Esophagus muscularis mucosa (tissue), 4 donors: ENCODE measurements at places on chromosomes 5 and 9. TPM values are rescaled to one million over a fixed set of nuclear protein-coding genes. Genes with fewer than 3 reads are reported as not detected.

GRCh38 chr9:72592502-72593403 lies 71.3 kb downstream of the TMC1 start:
- H3K27me3 ChIP-seq = no peaks in the 10 kb centered on the region
- no peak for DNase-seq
- H3K36me3 ChIP-seq = no peaks in the 10 kb centered on the region
- peaks cover 19% of the 10 kb centered on the region for H3K4me1 ChIP-seq
- no peak overlapping the region for H3K4me3 ChIP-seq

DNA sequence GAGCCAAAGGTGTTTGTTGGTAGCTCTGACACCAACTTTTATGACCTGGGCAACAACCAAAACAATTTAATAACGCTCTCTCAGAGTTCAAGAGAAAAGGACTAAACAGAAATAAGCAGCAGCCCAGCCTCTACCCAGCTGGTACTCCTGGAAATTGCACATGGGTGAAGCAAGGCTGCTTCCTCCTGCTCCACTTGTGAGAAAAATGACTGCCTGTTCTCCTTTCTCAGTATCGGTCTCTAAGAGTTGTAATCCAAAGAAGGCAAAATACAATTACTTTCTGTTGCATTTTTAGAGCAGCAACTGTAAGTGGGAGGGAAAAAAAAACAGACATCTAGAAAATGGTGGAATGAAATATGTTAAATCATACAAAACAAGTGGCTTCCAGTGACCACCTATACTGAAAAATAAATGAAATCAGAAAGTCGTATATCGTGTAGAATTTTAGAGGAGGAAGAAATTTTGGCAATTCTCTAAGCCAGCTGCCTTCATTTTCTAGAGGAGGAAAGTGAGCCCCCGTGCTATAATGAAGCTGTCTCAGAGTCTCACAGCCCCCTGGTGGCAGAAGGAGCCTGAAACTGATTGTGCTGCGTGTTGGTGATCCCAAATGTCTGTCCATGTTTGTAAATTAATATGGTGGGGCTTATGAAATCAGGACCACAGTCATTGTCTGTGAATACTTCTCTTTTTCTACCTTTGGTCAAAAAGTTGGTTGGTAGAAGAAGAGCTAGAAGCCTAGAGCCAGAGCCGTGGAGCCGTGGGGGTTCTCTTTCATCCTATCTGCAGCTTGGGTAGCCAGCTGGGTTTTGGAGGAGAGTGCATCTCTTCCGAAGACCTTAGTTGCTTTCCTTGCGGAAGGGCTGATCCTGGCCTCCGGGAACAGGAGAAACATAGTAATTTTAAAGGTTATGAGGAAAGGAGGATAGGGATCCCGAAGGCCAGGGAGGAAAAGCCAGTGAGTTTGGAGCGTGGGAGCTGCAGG lies 139.9 kb downstream of the PIP5K1B start:
- DNase-seq = no peak
- H3K4me1 ChIP-seq = no peaks in the 10 kb centered on the region
- no peak overlapping the region for H3K27ac ChIP-seq
- no peaks in the 10 kb centered on the region for H3K27me3 ChIP-seq
- H3K4me3 ChIP-seq = no peak overlapping the region

The BDP1 gene
- 29.5 TPM for total RNA-seq

The IL4 gene
- not detected for total RNA-seq

GRCh38 chr5:151214614-151215545 lies 9.0 kb downstream of the CCDC69 start:
- DNase-seq = no peak
- H3K4me3 ChIP-seq = no peak overlapping the region
- H3K36me3 ChIP-seq = no peaks in the 10 kb centered on the region
- peaks cover 95% of the 10 kb centered on the region for H3K4me1 ChIP-seq
- peak overlapping the region; percentile 91 for H3K27ac ChIP-seq
